ENCODE measurements at places on chromosomes 4 and X.
A peak's percentile ranks its signal among the peaks of the same experiment; 100 is the strongest.

DNA sequence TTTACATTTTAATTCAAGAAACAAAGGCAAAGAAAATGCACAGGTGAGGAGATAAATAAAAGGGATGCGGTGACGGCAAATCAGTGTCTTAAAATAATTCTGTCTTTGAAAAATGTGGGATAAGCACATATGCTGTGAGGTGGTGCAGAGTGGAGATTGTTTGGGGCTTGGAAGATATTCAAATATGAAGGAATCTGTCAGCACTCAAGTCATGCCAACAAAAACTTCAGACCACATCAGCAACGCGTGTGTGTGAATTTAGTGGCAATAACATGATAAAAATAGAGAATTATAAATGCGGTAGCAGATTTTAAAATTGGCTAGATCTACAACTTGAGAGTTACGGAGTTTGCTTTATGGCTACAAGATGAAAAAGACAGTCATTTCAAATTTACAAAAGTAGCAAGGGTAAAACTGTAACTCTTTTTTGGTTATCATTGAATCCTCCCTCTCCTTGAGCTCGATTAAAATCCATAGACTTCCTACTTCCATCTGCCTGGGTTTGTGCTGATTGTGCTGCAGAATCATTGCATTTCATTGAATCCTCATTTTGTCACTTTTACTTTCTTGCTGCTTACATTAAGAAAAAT is 71.5 kb upstream of the VCX2 start:
- no peak for DNase-seq

DNA sequence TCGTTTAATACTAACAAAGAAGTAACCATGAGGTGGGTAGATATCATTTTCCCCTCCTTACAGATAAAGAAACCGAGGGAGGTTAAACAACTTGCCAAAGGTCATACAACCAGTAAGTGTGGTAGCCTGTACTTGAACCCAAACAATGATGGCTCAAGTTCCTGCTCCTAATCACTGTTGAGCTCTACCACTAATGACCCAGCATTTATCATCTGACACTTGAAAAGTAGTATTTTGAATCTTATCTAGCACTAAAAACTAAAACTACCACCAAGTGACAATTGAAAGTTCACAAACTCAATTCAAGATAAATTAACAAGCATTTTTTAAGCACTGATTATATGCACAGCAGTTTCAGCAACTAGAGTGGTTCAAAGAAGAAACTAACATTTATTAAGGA is 13.1 kb downstream of the FBXW7 start:
- no peak for DNase-seq

DNA sequence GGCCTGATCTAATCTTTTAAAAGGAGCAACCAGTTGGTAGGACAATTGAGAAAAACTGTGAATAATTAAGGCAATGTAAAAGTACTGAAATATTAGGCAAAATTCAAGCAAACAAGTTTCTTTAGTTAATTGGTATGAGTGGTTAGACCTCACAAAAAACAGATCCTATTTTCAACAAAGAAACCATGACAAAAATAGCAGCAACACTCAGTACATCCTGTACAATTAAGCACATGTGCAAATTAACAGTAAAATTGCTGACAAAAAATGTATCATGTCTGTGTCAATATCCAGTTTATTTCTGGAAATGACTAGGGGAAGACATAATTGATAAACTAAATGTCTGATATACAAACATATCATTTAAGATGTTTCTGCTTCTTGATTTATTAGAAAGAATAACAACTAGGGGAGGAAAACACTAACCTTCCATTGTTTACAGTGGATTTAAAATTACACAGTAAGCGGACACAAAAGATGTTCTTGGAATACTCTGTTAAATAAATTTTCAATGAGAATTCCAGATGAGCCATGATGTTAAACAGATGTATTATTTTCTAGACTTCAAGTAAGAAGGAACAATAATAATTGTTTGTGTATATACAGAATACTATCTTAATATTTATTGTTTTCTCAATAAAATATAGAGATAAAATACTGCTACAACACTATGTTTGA is 638.9 kb downstream of the SPRY1 start:
- DNase-seq, result no peak

DNA sequence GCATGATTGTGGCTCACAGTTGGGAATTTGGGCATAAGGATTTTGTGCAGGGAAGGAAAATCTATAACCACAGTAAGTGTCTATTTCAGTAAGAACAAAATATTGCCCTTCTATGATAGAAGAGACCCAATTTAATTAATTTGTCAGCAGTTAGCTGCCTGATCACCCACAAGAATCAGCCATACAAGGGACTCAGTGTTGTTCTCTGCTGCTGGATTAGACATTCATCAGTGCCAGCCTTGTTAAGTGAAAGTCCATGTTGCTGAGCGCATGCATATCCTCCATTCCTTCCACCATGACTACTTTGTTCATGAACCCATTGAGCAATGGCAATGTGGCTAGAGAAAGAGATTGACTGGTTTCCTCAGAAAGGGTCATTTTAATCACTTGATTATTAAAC is 125.3 kb upstream of the PDHA2 start:
- DNase-seq, result no peak

- DNase-seq, result peak; percentile 16
Measured at GRCh38 chrX:143869018-143869417, 14.9 kb upstream of the UBE2NL start.

Measured in fibroblast of the aortic adventitia (primary cell).